Esophagus squamous epithelium (tissue), 5 donors: ENCODE measurements at places on chromosomes 12 and 14. TPM values are rescaled to one million over a fixed set of nuclear protein-coding genes. Genes with fewer than 3 reads are reported as not detected.

- no peak overlapping the region for H3K4me3 ChIP-seq
- peak overlapping the region; percentile 79 for H3K27ac ChIP-seq
- H3K36me3 ChIP-seq, result no peaks in the 10 kb centered on the region
These were observed 209.6 kb upstream of the KRR1 start for GRCh38 chr12:75720812-75721641.

GRCh38 chr12:51997136-51997535 lies 9.6 kb upstream of the TAMALIN start:
- no peak overlapping the region for H3K4me3 ChIP-seq
- peaks cover 79% of the 10 kb centered on the region for H3K36me3 ChIP-seq
- peaks cover 11% of the 10 kb centered on the region for H3K4me1 ChIP-seq

IL26 gene
- total RNA-seq, result 0.38 TPM

GRCh38 chr12:64780531-64781279 lies 21.5 kb upstream of the GNS start:
- H3K36me3 ChIP-seq, result no peaks in the 10 kb centered on the region
- H3K27me3 ChIP-seq, result no peaks in the 10 kb centered on the region
- H3K4me1 ChIP-seq, result peaks cover 4% of the 10 kb centered on the region
- H3K27ac ChIP-seq, result peak overlapping the region; percentile 16

CLEC2B gene
- total RNA-seq, result 18.0 TPM

DNA sequence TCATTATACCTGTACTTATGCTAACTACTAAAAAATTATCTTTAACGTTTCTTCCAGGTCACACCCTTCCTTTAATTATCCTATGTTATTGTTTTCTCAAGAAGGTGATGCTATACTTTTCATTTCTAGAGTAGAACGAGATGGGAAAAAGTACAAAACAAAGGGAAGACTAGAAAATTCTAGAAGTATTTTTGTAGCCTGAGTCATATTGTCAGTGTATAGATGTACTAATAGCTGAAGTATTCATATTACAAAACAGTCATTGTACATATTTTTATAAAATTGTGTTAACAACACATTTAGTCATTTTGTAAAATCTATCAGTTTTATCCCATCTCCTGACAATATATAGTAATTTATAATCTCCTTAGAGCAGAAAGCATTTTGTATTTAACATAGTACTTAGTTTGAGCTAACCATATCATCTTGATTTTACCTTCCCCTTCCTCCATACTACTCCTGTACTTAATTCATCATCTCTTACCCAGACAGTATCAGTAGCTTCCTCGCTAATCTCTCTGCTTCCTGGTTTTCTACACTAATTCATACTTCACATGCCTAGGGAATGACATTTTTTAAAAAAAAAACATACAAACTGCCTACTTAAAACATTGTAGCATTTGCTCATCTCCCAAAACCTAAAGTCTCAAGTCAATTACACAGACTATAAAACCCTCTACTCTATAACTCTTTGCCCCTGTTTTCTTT lies 920.9 kb downstream of the RPS29 start:
- H3K36me3 ChIP-seq, result no peaks in the 10 kb centered on the region
- H3K27ac ChIP-seq, result no peak overlapping the region
- no peaks in the 10 kb centered on the region for H3K27me3 ChIP-seq
- DNase-seq, result no peak
- H3K4me1 ChIP-seq, result no peaks in the 10 kb centered on the region

DNA sequence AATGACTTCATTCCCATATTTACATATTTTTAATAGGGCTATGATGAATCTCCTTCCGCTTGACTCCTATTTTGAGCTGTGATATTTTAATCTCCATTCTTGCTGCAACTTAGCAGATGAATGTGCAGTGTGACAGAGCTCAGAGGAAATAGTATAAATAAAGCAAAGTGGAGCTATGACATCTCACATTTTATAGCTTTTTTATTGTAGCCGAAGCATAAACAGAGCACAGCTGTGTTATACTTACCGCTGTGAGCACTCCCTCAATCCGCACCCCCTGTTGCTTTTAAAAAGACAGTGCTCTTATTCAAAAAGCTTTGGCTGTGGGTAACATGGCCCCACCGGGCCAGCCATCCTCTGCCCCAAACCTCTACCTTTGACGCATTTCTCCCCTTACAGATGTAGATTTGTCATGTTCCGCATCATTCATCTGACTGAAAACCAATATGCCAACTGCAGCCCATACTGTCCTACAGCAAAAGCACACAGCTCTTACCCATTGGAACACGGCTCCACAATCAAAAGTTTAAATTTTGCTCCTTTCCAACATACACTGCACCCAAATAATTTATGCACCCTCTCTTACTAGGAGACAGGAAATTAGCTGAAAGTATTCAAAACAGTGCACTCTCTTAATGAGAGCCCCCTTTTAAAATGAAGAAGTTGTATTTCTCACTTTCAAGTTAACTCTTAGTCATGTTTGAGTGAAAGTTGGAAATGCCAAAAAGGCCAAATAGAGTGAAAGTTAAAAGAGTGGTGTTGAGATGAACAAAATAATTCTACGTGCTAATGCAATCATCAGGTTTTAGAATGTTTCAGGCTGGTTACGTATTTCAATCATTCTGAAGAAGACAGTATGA lies 429.3 kb upstream of the SOX5 start:
- no peak overlapping the region for H3K27ac ChIP-seq
- no peaks in the 10 kb centered on the region for H3K27me3 ChIP-seq
- H3K4me3 ChIP-seq, result no peak overlapping the region
- H3K4me1 ChIP-seq, result no peaks in the 10 kb centered on the region
- no peaks in the 10 kb centered on the region for H3K36me3 ChIP-seq

RD3L gene
- total RNA-seq, result not detected

DNA sequence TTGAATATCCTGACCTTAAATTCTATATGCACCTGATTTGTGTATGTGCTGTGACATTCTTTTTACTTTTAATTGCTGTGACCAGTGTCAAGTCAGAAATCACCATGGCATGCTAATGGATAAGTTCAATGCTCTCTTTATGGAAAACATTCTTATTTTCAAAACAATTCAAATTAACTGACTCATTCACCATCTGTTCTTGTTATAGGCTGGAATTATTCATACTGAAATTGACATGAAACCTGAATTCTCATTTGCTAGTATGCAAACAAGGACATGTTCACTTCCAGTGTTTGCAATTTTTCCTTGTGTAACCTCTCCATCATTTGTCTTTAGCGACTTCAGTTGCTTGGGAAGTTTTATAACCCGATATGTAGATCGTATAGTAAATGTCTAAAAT lies at the start of gene TAS2R30:
TAS2R30 (minus strand) TSS at position 340 of the 400 bp plus-strand sequence. CDS start 400 bp downstream, outside the sequence.
- peaks cover 11% of the 10 kb centered on the region for H3K4me1 ChIP-seq
- no peaks in the 10 kb centered on the region for H3K27me3 ChIP-seq
- H3K27ac ChIP-seq, result no peak within 1 kb of the TSS
- DNase-seq, result no peak
- no peak within 1 kb of the TSS for H3K4me3 ChIP-seq

GRCh38 chr12:116977465-116978380 lies 67.0 kb downstream of the FBXW8 start:
- no peak overlapping the region for H3K27ac ChIP-seq
- H3K4me1 ChIP-seq, result no peaks in the 10 kb centered on the region
- H3K4me3 ChIP-seq, result no peak overlapping the region
- H3K27me3 ChIP-seq, result no peaks in the 10 kb centered on the region
- H3K36me3 ChIP-seq, result no peaks in the 10 kb centered on the region

GRCh38 chr14:97061198-97061597 lies 264.0 kb downstream of the VRK1 start:
- H3K27me3 ChIP-seq, result no peaks in the 10 kb centered on the region
- H3K4me1 ChIP-seq, result no peaks in the 10 kb centered on the region
- no peak overlapping the region for H3K27ac ChIP-seq
- no peak for DNase-seq

- no peak overlapping the region for H3K27ac ChIP-seq
- no peaks in the 10 kb centered on the region for H3K4me1 ChIP-seq
- H3K36me3 ChIP-seq, result no peaks in the 10 kb centered on the region
- no peak overlapping the region for H3K4me3 ChIP-seq
These were observed 137.5 kb upstream of the CPM start for GRCh38 chr12:69070319-69071090.
